ENCODE measurements at places on chromosomes 4 and X. TPM values are rescaled to one million over a fixed set of nuclear protein-coding genes. Genes with fewer than 3 reads are reported as not detected.

Gene MTMR1
- 12.8 TPM for total RNA-seq

Gene RAB9B
- 0.39 TPM for total RNA-seq

Gene GPRASP1
- 1.1 TPM for total RNA-seq

Gene MAP7D2
- total RNA-seq, result 0.13 TPM

Gene SUPT20HL2
- not detected for total RNA-seq

Gene ZNF185
- total RNA-seq, result 6.5 TPM

Gene PGRMC1
- total RNA-seq, result 80.5 TPM

Gene WDFY3
- 67.5 TPM for total RNA-seq

Gene XPNPEP2
- not detected for total RNA-seq

Gene NAP1L5
- 1.9 TPM for total RNA-seq

Gene MAGEA12
- not detected for total RNA-seq

Gene RHOXF1
- total RNA-seq, result not detected

Gene TMPRSS11D
- 0.13 TPM for total RNA-seq

Gene PPP2R3B
- total RNA-seq, result 17.4 TPM

Gene CXCL11
- 0.26 TPM for total RNA-seq

Gene AR
- total RNA-seq, result 0.26 TPM

Gene DRD5
- total RNA-seq, result not detected

Gene YY2
- total RNA-seq, result 0.90 TPM

Gene MID1
- 25.9 TPM for total RNA-seq

Gene CCDC158
- not detected for total RNA-seq

Gene MND1
- total RNA-seq, result 2.7 TPM

Gene NXF2
- not detected for total RNA-seq

Gene AFM
- not detected for total RNA-seq

Gene DGAT2L6
- not detected for total RNA-seq

Gene FAM114A1
- total RNA-seq, result 76.8 TPM

Gene ZXDB
- 8.9 TPM for total RNA-seq

Gene YIPF7
- not detected for total RNA-seq

Gene LUZP4
- total RNA-seq, result not detected

Gene CTAG1B
- total RNA-seq, result not detected

Gene PABPC1L2A
- total RNA-seq, result not detected

Gene MMAA
- 1.5 TPM for total RNA-seq

Gene PNCK
- not detected for total RNA-seq

Gene ARX
- not detected for total RNA-seq

Gene NPNT
- under 0.01 TPM for total RNA-seq

Gene PNPLA4
- 10.1 TPM for total RNA-seq

Gene SMR3B
- not detected for total RNA-seq

Measured in dermis microvascular lymphatic vessel endothelial cell (primary cell).